ENCODE measurements at places on chromosomes 16 and 17.
A peak's percentile ranks its signal among the peaks of the same experiment; 100 is the strongest.

- DNase-seq, result no peak
Observed at GRCh38 chr17:29699283-29699682, 76.6 kb upstream of the CORO6 start.

- DNase-seq, result no peak
Observed at GRCh38 chr17:80624864-80625263, 80.2 kb downstream of the RPTOR start.

- no peak for DNase-seq
Observed at GRCh38 chr16:82741073-82741615, 114.4 kb downstream of the CDH13 start.

DNA sequence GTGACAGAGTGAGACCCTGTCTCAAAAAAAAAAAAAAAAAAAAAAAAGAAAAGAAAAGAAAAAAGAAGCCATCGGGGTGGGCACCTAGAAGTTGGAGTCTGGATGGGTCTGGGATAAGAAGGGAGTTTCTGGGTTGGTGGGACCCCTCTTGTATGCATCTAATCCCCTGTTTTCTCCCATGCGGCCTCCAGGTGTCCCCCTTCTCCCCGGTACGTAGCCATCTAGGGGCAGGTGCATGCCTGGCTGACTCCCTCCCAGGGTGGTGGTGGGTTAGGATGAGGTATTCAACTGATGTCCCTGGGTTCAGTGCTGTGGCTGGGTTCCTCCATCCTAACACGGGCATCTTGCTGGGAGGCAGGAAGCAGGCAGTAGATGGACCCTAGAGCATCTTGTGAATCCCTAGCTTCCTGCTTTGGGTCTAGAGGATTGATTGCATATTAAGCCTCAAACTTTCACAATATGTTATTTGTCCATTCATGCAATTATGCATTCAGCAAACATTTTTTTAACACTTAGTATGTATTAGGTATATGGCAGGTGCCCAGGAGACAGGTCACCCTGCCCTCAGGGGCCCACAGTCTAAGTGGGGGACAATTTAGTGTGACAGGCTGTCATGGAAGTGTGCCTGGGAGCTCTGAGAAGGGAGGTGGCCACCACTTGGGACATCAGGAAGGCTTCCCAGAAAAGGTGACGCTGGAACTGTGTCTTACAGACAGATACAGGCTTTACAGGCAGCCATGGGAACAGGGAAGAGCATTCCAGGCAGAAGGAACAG, 13.1 kb downstream of the FMNL1 start:
- no peak for DNase-seq

DNA sequence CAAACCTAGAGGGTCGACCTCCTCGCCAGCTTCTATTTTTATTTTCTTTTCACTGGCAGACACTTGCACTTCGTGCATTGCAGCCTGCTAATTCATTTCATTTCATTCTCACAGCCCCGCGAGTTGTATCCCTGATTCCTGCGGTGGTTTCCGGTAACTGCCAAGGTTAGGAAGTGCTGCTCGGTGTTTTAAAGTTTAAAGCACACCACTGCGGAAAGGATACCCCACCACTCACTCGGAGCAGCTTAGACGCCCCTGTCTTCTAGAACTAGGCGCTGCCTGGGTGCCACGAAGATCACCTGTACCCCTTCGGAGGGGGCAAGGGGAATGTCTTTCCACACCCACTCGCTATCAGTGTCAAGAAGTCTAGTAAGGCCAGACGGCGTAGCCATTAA, 509 bp downstream of the CNEP1R1 start:
- DNase-seq, result peak; percentile 16

- DNase-seq, result no peak
Observed at GRCh38 chr17:82795615-82796014, 43.8 kb downstream of the TBCD start.

GRCh38 chr16:71439523-71439922, 2.3 kb downstream of the TLE7 start:
- DNase-seq, result no peak
